ENCODE measurements at places on chromosomes 3 and 15.

DNA sequence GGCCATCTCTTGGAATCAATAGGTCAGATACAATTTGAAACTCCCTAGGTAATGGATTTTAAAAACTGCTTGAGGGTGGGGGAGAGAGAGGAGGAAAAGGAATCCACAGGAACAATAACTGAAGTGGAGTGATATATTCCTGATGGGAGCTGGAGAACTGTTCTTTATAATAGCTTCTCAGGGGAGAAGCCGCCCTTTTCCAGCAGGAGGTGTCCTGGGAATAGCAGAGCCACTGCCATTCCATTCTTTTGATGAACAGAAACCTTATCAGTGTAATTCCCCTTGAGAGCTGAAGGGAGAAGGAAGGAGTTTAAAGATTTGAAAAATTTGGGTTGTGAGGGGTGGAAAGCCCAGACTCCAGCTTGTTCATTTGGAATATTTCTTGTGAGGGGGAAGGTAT, 504.9 kb upstream of the DPH6 start:
- no peak for DNase-seq

GRCh38 chr3:126845920-126846715, 136.8 kb upstream of the PLXNA1 start:
- no peak for DNase-seq

- peak; percentile 38 for DNase-seq
Observed at GRCh38 chr3:46070595-46071093, 43.4 kb upstream of the XCR1 start.

DNA sequence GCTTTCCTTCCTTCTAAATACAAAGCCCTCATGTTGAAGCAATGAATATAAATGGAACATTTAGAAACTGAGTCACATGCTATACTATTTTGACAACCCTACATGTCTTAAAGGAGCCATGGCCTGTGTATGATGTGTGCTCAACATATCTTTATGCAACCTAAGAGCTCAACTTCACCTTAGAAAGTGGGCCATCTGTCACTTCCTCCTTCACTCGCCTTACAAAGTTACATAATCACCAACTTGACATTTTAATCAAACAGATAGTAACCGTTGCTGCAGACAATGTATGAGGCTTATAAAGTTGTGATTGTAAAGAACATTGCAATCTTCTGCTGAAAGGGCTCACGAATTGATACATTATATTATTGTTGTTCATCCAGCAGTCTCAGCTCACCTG, 163.6 kb downstream of the SERPINI1 start:
- DNase-seq = no peak

DNA sequence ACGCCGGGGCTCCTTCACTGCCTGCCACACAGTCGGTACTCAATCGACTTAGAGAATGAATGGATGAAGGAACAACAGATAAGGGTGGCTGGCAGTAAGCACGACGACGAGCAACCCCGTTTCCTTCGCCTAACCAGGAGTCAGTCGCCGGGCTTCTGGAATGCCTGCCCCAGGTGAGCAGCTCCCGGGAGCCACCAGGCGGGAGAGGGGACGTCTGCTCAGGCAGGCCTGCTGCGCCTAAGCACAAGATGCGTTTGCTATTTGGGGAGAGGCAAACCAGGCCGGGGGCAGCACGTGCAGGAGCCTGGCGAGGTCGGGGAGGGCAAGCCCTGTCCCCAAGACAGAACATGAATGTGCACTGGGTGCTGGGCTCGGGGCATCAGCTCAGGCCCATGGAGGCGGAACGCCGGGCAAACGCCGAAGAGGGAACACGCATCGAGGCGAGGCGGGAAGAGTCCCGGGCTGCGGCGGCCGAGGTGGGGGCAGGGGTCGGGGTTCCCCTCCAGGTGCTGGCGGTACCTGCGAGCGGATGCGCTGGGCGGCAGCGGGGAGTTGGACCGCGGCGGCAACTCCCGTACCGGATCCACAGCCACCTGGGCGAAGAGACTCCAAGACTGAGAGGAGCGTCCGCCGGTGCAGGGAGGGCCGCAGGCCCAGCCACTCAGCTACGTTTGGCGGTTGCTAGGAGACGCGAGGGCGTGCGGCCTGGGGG, at the start of gene CFAP92:
TSS of gene CFAP92 (minus strand) at position 616 of the 712 bp plus-strand sequence. CDS start 772 bp downstream, outside the sequence.
- peak; percentile 92 for DNase-seq

DNA sequence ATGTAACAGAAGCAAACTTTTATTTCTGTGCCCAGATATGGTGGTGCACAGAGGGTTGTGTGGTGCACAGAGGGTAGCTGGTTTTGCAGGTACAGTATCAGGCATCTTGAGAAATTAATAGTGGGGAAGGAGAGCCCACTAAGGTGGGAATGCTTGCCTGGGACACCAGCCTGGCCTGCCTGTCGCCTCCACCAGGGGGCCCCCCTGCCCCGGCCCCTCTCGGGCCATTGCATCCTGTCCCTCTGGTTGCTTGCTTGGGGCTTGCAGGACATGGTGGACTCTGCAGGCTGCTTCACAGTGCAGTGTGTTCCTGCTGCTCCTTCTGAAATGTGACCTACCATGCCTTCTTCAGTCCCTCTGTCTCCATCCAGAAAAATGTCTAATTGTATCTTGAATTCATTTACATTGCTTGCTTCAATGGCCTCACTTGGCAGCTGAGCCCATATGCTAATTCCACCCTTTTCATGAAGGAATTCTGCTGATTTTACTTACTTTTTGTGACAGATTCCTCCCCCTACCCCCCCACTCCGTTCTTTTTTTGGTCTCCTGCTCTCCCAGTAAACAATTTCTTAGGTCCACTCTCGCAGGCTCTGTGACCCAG, 73.6 kb downstream of the EEFSEC start:
- DNase-seq = peak; percentile 17

DNA sequence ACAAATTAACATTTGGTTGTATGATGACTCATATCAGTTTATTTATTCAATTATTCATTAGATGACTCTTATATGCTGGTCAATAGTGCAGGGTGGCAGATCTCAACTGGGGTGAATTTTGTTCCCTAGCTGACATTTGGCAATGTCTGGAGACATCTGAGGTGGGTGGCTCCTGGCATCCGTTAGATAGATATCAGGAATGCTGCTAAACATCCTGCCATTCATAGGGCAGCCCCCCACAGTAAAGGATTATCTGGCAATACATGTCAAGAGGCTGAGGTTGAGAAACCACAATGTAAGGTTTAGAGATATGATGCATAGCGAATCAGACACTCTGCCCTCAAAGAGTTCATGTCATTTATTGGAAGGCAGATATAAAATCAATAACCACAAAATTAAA, 719.9 kb downstream of the CADM2 start:
- no peak for DNase-seq

DNA sequence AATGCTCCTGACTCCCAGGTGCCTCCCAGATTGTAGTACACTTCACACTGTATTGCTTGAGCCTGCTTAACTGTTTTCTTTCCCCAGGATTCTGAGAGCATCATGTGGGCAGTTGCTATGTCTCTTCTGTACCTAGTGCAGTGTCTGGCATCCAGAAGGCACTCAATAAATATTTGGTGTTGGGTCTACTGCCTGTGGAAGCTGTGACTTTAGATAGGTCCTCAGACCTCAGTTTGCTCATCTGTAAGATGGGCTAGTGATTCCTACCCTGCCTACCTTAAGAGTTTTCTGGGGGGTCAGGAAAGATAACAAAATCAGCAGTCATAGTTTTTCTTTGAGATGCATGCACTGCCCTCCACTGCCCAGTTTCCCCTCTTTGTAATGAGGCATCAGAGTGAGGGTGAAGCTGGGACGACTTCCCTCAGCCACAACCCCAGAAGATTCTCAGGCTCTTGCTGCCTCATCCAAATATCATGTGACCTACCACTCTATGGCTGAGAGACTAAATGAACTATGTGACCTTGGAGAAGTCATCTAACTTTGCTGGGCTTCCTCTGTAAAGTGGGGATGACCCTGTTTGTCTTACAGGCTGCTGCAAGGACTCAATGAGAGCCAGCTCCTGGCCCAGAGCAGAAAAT, 50.4 kb downstream of the ATP2B2 start:
- no peak for DNase-seq

DNA sequence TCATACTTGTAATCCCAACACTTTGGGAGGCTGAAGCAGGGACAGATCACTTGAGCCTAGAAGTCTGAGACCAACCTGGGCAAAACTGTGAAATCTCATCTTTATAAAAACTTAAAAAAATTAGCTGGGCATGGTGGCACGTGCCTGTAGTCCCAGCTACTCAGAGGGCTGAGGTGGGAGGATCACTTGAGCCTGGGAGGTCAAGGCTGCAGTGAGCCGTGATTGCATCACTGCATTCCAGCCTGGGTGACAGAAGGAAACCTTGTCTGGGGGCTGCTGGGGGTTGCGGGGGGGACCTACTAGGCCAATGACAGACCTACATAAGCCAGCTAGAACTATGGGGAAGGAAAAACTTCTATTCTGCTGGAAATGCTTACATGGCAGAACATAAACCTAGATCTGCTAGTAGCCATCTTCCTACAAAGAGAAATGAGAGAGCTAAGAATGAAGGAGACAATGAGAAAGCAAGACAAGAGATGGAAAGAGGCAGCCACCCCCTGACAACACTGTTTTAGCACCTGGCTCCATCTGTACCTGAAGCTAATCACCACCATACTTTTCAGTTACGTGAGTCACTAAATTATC, 23.9 kb downstream of the FOXP1 start:
- DNase-seq = no peak

DNA sequence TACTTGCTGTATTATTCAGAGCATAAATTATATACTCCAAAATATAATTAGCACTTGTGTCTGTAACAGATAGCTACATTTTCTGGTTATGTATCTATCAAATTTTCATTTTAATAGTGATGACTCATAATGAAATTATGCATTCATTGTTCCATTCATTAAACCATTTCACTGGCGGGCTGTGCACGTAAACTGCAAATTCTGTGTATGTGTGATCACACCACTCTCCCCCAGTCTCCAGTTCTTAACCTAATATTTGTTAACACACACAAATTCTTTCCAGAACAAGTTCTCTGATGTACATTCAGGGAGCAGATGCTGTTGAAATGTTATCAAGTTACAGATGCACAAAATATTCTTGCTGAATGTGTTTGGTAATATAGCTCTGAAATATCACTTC, 3.8 kb upstream of the KCNMB2 start:
- DNase-seq = no peak

DNA sequence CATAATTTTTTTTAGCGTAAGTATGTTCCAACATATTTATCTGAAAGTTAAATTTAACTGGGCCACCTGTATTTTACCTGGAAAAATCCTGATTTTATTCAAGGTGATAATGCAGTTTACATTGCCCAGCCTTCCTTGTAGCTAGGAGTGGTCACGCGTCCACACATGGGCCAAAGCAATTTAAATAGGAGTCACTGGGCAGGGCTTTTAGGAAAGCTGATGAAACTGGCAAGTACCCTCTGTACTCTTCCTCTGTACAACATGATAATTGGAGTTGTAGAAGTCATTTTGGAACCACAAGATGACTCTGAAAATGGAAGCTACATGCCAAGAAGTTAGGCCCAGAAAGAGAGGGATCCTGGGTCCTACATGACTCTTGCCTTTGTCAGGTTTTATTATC, 9.5 kb downstream of the BTD start:
- DNase-seq = no peak

DNA sequence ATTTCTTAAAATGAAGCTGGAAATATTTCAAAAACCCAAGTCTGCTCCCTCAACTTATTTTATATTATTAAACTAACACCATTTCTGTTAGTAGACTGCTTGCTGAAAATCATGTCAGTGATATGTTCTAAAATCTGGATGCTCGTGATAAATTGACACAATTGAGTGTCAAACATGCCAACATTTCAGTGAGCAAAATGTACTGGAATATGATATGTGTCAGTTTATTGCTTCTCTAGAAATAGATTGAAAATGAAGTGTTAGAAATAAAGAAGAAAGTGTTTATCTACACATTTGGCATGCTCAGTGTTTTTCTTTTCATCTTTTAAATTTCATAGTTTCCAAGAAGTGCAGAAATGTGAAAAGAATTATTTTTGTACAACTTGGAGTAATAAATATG, 624.6 kb downstream of the SI start:
- DNase-seq = no peak

DNA sequence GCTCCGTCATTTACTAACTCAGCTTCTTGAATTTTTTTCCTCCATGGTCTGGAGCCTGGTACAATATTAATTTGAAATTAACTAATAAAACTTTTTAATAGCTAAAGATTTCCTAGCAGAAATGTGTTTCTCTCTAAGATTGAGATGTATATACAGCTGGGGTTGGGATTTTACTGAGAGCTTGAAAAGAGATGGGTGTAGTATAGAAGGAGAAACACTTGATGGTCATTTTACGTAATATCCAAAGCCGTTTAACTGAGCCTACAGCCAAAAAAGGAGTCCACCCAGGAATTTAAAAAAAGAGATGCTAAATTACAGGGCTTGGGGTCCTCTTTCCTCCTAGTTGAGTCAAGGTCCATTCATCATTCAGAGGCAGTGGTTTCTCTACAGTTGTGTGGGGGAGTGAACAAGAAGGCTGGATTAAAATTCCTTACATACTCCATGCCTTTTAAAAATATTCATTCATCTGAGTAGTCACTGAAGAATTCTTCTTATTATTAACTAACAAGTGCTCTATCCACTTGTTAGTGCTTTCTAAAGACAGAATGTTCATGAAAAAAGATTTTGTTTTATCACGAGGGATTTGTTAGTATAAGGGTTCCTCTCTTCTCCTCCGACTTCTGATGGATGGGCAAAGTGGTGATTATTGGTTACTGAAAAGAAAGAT, 255.3 kb upstream of the IL12A start:
- no peak for DNase-seq

- DNase-seq = no peak
Observed at GRCh38 chr15:87193481-87193880, 1063.1 kb downstream of the NTRK3 start.

DNA sequence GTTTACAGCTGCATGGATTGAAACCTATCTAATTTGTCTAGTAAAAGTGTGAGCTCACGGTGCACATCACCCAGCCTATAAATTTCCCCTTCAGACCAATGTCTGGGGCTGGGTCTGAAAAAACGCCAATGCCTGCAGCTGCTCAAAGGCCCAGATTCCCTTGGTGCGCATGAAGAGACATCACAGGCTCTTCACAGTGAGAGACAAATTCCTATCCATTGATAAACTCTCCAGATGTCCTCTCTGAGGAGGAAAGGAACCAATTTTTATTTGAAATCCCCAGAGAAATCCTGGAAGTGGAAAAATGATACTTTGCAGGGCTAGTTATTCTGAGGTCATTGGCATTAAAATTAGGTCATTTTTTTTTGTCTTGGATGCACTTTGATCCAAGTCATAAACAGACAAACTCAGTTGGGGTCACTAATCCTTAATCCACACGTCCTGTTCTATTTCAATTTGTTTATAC, 360.5 kb downstream of the EPHA3 start:
- DNase-seq = no peak

GRCh38 chr3:190366133-190366532, 21.8 kb upstream of the CLDN16 start:
- no peak for DNase-seq

DNA sequence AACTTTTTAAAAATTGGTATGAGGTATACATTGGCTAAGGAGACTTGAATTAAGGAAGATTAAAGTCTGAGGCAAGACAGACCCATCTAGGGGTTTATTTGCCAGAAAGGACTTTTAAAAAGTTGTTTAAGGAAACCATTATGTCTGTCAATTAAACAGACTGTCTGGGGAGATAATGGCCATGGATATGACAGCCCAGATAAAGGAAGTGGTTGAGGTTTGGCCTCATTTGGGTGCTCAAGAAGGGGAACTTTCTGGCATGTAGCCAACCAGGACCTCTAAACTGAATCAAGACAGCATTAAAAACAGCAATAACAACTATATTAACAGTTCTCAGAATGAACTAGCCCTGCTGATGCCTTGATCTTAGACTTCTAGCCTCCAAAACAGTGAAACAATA, 9.9 kb upstream of the CD200R1L start:
- DNase-seq = peak; percentile 43
